ENCODE measurements at places on chromosomes 2 and 18.

DNA sequence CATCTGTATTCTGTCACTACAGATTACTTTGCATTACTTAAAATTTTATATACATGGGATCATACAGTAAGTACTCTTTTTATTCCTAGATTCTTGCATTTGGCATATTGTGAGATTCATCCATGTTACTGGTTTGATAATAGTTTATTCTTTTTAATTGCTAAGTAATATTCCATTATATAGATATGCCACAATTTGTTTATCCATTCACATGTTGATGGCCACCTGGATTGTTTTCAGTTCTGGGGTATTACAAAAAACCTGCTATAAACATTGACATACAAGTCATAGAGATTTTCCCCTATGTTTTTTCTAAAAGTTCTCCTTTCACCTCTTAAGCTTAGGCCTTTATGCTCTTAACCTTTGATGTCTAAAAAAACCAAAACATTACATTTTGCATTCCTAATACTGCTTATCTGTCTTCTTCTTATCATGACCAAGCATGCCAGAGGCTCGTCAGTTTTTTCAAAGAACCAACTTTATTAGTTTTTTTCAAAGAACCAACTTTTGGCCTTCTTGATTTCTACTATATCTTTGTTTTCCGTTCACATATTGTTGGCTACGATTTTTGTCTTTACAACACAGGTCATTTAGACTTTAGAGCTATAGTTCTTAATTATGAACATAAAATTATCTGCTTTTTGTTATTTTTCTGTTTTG is 86.9 kb downstream of the ATAD2B start:
- DNase-seq: no peak

DNA sequence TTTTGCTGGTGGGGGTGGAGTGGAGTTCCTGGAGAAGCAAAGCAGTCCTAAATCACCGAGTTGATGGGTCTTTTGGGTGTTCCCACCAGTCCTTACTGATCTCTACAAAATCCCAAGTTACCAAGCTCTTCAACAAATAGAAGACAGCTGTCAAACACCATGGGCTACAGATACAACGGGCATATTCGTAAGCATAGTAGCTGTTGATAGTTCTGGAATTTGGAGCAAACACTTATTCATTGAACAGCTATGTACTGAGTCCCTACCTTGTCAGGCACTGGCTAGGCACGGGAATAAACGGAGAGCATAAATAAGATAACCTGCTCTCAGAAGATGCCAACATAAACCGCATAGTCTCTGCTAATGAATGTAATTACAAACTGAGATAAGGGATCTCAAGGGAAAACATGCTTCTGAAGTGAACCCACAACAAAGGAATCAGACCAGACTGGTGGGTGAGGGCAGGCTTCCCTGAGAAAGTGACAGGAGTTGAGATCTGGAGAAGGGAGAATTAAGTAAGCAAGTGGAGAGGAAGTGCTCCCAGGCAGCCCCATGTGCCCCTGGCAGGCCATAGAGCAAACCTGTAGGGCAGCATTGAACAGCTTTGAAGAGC is 947 bp upstream of the ANKRD44 start:
- DNase-seq: no peak

DNA sequence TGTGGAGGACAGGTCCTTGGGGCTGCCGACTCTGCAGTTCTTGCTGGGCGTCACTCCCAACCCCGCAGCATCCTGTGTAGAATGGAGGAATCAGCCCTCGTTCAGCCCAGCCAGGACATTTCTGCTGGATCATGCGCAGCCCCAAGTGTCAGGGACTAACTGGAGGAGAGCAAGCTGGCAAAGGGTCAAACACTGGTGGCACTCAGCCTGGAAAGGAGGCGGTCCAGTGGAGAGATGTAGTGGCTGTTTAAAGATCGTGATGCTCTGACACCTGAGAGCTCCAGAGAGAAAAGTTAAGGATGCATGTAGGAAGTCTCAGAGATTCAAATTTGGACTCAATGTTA is 63.6 kb upstream of the SH3RF3 start:
- DNase-seq: no peak

GRCh38 chr18:39464006-39464405 is 1898.4 kb upstream of the CELF4 start:
- DNase-seq: no peak

GRCh38 chr2:46246790-46247189 is 50.4 kb upstream of the EPAS1 start:
- DNase-seq: no peak

DNA sequence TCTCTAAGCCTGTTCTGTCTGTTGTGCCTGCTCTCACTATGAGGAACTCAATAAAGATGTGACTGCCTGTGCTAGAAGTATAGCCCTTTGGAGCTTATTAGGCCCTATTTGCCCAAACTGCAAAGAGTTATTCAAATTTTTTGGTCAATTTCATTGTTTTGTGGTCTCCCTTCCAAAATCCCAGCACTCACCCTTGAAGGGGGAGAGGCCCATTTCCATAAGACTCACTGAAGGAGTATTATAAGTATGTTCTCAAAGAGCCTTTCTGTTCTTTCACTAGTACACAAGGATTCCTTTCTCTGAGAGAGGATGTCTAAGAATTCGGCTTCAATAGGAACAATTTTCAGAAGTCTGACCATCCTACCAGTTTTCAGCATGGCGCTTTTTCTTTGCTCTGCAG is 641.9 kb upstream of the REG3G start:
- DNase-seq: no peak

DNA sequence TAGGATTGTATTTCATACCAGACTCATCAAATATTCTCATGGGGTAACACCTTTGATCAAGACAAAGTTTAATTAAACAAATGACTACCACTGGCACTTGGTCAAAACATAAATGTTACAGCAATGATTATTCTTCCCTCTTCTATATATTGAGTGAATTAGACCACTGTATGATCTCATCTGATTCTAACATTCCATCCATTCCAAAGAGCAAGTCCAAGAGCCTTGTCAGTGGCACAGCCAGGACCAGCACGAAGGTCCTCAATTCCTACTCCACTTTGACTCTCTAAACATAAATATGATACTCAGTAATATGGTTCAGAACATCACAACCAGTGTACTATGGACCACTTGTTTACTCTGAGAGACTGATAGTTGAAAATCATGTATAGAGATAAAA is 86.4 kb downstream of the AP1S3 start:
- no peak for DNase-seq

GRCh38 chr2:37554687-37555086 is 116.8 kb downstream of the CDC42EP3 start:
- no peak for DNase-seq

DNA sequence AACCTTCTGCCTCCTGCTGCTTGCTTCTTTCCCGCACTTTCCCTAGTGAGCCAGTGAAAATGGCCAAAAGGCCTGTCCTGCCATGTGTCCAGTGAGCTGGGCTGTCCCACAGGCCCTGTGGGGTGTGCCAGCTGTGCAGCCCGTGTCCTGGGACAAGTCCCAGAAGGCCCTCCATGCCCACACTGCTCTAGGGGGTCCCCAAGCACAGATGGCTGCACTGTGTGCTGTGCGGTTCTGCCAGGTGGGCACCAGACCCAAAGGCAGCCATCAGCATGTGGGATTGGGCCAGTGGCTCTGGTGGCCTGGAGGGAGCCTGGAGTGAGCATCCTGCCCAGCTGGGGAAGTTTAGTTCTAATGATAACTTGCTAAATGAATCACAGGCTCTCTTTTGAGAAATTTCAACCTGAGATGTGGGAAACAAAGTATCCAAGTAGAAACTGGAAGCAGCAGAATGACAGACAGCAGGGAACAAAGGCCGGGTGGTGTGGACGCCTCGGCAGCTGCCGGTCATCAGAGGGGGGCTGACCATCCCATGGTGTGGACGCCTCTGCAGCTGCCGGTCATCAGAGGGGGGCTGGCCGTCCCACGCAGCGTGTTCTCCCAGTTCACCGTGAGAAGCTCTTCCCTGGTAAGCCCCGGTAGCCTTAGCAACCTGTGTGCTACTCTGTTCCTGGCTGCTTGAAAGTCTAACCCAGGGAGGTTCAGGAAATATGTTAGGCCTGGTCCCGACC is 9.9 kb upstream of the CNDP2 start:
- no peak for DNase-seq

- no peak for DNase-seq
Observed at GRCh38 chr2:127678991-127679390, 3.7 kb upstream of the LIMS2 start.

- no peak for DNase-seq
Observed at GRCh38 chr2:172993139-172993538, 82.5 kb upstream of the MAP3K20 start.

GRCh38 chr2:211690736-211691135 is 847.9 kb downstream of the ERBB4 start:
- DNase-seq: no peak

GRCh38 chr18:3058328-3059191 is 45.6 kb upstream of the LPIN2 start:
- no peak for DNase-seq

- no peak for DNase-seq
Observed at GRCh38 chr18:47492691-47493090, 241.2 kb upstream of the SKOR2 start.

DNA sequence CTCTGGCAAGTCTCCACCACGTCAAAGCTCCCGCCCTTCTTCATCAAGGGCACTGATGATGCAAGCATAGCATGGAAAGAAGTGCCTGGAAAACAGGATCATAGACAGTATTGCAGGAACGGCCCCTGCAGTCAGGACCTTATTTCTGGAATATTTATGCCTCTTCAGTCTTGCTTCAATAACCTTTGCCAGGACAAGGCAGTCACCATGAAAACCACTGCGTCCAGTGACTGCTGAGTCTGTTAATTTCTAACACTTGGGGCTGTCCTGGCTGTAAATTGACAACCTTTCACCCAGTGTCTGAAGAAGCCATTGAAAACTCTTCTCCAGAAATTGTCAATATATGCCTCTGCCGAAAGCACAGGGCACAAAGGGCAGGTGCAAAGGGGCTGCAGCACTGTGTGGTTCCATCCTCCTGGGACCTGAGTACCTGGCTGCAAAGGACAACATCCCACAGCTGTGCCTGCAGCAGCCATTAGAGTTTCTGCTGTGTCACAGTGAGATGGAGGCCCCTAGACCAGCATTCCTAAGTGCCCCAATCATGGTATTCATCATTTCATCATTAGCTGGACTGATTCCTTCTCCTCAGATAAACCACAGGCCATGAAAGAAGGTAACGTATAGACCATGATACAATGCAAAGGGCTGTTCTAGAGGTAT is 819.6 kb downstream of the RNF144A start:
- no peak for DNase-seq

DNA sequence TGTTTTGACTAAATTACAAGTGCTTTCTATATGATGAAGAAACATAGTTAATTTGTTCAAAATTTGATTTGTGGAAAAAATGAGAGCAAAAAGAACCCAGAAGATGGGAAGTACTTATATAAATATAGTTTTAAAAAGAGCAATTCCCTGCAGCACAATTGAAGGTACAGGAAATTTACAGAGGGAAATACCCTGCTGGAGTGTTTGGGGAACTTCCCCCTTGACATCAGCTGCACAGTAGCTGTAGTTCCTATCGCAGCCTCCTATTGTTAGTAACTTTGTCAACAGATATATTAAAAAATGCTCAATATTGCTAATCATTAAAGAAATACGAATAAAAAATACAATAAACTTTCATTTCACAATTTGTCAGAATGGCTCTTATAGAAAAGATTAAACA is 1118.8 kb upstream of the ZEB2 start:
- no peak for DNase-seq

DNA sequence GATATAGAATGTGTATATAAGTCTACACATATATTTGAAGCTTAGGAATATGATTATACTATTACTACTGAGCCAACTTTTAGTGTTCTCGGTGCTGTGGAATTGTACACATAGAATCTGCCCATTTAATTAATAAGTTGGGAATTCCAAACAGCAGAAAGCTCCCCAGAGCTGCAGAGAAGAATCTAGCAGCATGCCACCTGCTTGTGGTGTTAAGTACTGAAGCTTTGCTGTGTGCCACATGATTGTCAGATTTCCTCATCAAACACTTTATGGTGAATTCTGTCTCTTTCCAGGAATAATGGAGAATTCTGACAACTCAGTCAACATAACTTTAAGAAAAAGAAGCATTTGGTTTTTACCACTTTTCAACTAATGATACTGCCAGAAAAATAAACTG is 117.8 kb downstream of the WDSUB1 start:
- DNase-seq: no peak
